Substantia nigra (tissue), 51 donors: ENCODE measurements at places on chromosomes 11 and 22.

DNA sequence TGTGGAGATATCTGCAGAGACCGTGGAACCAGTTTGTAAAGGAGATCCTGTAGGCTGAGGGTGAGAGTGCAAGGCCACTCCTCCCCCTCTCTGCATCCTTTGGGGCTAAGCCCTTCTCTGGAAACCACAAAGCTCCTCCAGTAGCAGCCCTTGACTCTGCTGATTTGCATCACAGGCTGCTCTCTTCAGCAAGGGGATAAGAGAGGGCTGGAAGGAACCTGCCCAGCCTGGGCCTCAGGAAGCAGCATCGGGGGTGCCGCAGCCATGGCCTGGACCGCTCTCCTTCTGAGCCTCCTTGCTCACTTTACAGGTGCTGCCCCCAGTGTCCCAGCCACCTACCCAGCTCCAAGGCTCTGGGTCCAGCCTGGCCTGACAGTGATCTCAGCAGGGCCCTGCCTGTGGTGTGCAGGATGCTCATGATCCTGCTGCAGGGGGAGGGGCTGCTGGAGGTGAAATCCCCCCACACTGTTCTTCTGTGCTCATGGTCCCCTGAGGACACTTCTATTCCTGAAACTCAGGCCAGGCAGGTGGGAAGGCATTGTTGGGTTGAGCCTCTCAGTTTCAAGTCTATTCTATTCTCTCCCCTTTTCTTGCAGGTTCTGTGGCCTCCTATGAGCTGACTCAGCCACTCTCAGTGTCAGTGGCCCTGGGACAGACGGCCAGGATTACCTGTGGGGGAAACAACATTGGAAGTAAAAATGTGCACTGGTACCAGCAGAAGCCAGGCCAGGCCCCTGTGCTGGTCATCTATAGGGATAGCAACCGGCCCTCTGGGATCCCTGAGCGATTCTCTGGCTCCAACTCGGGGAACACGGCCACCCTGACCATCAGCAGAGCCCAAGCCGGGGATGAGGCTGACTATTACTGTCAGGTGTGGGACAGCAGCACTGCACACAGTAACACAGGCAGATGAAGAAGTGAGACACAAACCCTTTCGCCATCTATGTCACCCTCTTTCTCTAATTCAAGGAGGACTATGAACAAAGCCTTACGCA is 68.5 kb upstream of the IGLL5 start:
- no peak for DNase-seq

- DNase-seq = peak; percentile 75
Observed at GRCh38 chr22:39496131-39496838, 5.8 kb upstream of the MIEF1 start.

- no peak for DNase-seq
Observed at GRCh38 chr11:119608781-119609180, 120.2 kb downstream of the NECTIN1 start.

GRCh38 chr11:89625171-89625570 is 84.9 kb upstream of the TRIM77 start:
- no peak for DNase-seq

DNA sequence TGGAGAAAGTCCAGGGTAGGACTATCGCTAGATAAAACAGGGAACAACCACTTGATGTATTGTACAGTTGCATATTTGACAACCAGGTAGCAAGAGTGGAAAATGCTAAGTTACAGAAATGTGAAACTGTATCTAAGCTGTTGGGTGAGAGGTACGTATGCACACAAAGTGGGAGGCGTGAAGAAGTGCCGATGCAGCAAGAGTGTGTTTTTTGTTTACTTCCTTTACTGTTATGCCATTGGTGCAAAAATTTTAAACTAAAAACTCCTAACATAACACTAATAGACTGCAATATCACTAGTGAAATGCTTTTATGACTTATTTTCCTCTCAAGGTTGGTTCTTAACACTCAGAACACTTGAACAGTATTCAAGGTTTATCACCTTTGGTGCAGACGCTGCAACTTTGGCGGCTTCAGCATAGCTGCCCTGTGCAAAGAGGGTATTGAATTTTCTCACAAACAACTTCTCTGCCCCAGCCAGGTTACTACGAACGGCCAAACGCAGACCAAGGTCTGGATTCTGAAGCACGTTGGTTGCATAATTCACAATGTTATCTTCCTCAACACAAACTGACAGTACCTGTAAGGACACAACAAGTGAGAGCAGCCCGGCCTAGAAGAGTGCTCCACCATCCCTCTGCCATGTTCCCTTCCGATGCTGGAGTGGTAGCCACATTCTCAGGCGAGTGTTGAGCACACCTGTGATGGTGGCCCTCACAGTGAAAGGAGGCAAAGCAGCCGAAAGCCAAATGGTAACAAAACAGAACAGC is 55.8 kb upstream of the SLC25A1 start:
- no peak for DNase-seq

DNA sequence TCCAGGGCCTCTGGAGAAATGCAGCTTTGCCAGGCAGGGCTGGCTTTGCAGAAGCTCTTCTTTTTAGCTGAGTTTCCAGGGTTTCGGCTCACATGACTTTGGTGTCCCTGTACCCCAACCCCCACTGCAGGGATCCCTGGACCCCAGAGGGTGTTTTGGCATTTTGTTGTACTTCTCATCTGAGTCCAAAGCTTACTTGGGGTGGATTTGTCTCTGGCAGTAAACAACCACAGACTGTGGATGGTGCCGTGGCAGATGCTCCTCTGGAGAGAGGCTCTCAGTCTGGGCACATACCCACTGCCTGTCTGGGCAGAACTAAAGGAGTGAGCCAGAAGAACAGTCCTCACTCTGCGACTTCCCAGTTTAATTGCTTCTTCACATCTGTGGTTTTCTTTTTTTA is 49.6 kb downstream of the COMMD9 start:
- DNase-seq = no peak

DNA sequence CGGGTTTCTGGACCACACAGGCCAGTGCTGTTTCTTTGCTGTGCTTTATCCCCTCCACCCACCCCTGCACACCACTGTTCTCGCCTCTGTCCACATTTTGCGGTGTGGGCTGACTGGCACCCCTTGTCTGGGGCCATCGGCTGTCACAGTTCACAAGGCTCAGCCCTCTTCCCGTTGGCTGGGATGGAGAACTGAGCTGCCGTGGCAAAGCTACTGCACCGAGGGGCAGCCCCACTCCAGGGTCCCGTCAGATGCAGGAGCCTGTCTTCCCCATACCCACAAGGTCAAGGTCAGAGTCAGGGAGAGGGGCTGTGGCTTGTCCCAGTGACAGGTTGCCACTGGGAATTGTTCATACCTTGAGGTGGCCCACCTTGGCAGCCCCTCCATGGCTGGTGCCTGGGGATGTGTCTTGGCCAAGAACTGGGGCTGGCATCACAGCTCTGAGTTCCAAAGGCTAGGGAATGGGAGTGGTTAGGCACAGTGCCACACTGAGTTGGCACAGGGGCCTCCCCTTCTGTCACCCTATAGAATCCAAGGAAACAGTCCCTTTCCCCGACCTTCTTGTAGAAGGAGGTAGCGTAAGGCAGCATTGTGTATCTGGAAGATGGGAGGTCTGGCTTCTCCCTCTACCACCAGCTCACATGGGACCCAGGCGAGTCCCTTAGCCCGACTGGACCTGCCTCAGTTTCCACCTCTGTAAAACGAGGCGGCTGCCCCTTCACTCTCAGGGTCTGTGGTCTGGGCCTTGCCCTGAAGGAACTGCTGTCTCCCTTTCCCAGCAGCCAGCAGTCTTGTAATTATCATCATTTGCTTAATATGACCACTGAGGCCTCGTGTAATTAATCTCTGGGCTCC is 3.4 kb downstream of the GRK2 start:
- DNase-seq = no peak

DNA sequence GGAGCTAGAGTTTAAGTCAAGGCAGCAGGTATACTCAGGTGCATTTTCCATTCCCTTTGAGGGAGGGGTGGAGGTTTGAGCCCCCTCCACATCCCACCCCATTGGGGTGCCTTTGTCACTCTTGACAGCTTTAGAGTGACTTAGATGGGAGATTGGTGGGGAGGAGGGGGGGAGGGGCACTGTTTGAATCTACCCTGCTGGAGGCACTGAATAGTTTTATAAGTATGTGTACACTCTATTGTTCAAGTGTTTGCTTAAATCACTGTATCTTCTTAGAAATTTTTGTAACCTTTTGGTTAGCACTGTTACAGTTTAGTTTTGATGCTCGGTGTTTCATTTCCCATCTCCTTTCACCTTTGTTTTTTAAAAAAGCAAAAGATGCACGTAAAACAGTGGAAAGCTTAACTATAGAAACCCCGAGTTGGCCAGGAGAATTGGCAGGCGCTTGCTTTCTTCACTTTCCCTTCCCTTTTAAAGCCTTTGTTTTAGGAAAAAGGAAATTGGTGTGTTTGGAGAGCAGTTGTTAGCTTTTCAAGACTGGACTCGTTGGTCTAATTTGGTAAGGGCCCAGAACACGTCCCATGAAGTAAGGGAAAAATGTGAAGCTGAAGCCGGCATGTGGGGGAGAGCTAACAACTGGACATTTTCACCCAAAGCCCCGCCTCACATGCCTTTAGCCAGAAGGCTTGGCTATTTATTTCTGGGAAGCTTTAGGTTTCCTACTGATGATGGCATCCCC is 42.8 kb downstream of the TNRC6B start:
- DNase-seq = no peak

- DNase-seq = no peak
Observed at GRCh38 chr11:68756171-68756766, 4.9 kb upstream of the TESMIN start.

GRCh38 chr22:42910221-42910942 is 53.3 kb upstream of the ARFGAP3 start:
- no peak for DNase-seq

DNA sequence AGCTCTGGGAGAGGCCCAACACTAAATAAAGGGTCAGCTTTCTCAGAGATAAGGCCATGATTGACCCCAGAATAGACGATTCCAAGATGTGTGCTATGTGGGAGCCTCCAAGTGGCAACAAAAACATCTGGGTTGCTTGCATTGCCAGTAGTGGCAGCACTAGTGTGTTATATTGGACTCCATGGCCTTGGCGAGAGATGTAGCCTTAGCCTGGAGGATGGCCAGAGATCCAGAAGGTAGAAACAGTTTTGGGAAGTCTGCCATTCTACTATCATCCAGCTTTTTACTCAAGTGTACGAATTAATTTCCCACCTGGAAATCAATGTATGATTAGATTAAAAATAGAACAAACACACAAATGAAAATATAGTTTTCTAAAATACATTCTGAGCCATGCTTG is 3.0 kb downstream of the OR8D4 start:
- DNase-seq = no peak

DNA sequence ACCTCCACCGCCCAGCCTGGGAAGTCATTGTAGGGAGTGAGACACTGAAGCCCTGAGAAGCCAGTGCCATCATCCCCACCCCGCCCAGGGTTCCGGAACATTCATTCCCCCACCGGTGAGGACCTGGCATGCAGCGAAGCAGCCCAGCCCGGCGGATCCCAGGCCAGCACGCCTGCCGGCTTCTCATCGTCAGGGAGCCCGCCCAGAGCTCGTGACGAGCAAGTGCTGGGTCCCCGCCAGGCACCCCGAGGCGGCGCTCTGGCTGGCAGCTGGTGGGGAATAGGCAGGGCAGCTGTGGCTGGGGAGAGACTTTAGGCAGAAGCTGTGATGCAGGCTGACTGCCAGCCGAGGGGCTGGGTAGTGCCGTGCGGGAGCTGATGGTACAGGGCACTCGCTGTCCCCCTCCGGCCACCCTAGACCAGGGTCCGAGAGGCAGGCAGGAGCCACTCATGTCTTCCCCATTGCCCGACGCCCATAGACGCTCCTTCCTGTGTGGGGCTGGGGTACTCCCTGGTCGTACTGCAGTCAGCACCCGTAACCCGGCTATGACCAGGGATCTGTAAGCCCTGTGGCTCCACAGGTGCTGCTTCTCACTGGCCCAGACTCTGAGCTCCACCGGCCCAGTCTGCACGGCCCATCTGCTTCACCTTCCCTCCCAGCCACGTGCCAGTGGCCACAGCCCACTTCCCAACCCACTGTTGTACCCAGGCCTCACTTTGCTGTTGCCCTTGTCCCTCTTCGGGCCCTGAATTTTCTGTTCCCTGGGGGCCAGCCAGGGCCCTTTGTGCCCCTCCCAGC is 24.5 kb upstream of the CABP7 start:
- DNase-seq = peak; percentile 72

DNA sequence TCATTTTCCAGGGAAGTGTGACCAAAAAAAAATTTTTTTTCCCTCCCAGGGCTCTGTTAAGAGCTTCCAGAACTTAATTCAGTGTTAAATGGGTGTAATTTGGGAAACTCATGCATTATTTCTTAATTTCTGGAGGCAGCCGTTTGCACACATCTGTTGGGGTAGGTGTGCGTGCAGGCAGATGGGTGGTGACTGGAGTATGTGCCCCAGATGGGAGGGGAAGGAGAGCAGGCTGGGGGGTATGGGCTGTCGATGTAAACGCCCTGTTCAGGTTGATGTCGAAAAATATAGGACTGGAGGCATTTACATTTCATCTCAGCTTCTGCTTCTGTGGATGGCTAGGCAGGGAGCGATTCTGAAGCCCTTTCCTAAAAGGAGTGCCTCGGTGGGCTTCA is 13.7 kb upstream of the SHISAL1 start:
- DNase-seq = no peak
